ENCODE measurements at places on chromosomes 3 and 15. TPM values are rescaled to one million over a fixed set of nuclear protein-coding genes. Genes with fewer than 3 reads are reported as not detected.

CBLB gene
- 41.3 TPM for total RNA-seq

PLAAT1 gene
- total RNA-seq = 2.4 TPM

NEIL1 gene
- total RNA-seq = 14.7 TPM

ACTR8 gene
- total RNA-seq = 27.7 TPM

RTP1 gene
- total RNA-seq = not detected
